Activated CD8-positive, alpha-beta T cell treated with anti-CD3 and anti-CD28 coated beads for 36 hours (primary cell): ENCODE measurements at places on chromosomes 3 and 15.

- no peak for DNase-seq
These were observed 127.8 kb downstream of the ABI3BP start for GRCh38 chr3:100865442-100865841.

DNA sequence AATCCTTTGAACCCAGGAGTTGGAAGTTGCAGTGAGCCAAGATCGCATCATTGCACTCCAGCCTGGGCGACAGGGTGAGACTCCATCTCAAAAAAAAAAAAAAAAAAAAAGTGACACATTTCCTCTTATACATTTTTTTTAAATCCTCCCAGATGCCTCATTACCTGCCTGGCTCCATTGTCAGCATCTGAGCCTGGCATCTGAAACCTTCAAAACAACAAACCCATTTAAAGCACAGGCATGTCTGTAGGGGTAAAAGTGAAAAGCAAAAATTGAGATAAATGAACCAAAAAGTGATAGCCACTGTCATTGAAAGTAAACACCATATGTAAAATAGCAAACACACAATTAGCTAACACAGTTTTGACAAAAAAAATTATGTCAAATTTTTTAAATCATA is 38.6 kb downstream of the OSBPL10 start:
- no peak for DNase-seq

DNA sequence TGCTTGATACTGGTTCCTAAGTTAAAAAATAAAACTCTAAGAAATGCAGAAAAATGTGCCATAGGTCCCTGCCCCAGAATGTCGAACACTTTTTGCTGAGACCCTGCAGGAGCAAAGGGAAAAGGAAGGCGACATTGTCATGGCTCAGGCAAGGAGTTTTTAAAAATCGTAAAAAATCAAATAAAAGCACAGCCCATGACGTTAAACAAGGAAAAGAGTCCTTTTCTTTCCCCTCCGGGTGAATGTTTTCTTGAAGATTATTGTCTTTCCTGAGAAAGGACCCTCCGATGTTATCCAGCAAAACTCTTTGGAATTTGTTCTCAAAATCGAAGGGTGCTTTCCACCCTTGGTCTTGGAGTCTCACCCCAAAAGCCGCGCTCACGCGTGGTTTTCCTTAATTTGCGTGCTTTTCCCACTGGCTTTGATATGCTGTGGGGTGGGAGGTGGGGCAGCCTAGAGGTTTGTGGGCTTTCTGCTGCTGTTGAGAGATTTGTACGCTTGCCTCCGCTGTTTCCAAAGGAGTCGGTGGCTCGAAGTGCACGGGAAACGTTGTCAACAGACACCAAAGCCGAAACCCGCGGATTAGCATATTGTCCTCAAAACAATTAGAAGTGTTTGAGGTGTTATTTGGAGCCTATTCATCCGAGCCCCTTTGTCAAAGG is 2.9 kb downstream of the SOX14 start:
- DNase-seq, result no peak

- DNase-seq, result no peak
These were observed 484.4 kb upstream of the TPRG1 start for GRCh38 chr3:188687389-188687788.

- DNase-seq, result no peak
These were observed 70.9 kb upstream of the ST8SIA2 start for GRCh38 chr15:92322566-92323355.

DNA sequence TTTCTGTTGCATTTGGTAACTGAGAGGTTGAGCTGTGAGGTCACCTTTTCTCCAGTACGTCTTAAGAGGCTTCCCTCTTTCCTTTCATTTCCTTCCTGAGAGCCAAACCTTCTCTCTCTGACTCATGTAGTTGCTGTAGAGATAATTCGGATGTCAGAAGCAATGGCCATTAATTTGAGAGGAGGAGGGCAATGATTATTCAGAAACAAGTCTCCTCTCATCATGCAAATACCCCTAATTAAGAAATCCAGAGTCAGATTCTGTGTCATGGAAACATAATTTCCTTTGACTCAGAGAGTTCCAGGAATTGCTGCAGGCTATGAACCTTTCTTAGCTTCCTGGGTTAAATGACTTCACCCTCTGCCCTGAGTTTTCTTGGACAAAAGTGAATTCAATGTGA is 59.0 kb upstream of the GSK3B start:
- DNase-seq, result no peak

GRCh38 chr3:182276512-182276911 is 516.8 kb upstream of the ATP11B start:
- no peak for DNase-seq

- no peak for DNase-seq
These were observed 52.4 kb downstream of the SCN10A start for GRCh38 chr3:38763569-38763968.

DNA sequence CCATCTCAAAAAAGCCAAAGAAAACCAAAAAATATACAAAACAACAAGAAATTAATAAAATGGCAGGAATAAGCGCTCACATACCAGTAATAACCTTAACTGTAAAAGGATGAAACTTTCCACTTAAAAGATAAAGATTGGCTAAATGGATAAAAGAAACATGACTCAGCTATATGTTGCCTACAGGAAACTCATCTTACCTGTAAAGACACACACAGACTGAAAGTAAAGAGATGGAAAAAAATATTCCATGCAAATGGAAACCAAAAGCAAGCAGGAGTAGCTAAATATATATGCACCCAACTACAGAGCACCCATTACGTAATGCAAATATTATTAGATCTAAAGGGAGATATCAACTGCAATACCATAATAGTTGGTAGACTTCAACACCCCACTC is 49.7 kb downstream of the ADAM10 start:
- DNase-seq, result no peak

GRCh38 chr3:37779289-37780152 is 82.2 kb upstream of the CTDSPL start:
- DNase-seq, result peak; percentile 17

DNA sequence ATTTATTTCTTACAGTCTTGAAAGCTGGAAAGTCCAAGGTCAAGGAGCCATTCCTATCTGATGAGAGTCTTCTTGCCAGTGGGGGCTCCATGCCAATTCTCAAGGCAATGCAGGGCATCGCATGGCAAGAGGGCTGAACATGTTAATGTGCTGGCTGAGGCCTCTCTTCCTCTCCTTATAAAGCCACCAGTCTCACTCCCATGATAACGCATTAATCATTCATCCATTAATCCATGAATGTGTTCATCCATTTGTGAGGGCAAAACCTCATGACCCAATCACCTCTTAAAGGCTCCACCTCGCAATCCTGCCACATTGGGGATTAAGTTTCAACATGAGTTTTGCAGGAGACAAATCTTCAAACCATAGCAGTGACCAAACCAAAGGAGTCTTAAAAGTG is 118.3 kb downstream of the PROS1 start:
- no peak for DNase-seq

DNA sequence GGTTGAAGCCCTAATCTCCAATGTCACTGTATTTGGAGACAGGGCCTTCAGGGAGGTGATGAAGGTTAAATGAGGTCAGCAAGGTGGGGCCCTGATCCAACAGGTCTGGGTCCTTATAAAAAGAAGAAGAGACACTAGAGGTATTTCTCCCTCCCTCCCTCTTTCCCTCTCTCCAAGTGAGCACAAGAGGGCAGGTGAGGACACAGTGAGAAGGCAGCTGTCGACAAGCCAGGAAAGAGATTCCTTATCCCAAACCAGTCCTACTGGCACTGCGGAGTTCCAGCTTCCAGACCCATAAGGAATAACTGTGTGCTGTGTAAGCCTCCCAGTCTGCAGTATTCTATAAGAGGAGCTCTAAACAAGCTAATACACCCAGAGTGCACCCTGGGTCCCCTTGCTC is 134.7 kb downstream of the ADAMTS17 start:
- no peak for DNase-seq

- no peak for DNase-seq
These were observed 612.0 kb upstream of the KCNMB2 start for GRCh38 chr3:177924261-177924660.

GRCh38 chr3:57097536-57097935 is 37.1 kb downstream of the SPATA12 start:
- no peak for DNase-seq

DNA sequence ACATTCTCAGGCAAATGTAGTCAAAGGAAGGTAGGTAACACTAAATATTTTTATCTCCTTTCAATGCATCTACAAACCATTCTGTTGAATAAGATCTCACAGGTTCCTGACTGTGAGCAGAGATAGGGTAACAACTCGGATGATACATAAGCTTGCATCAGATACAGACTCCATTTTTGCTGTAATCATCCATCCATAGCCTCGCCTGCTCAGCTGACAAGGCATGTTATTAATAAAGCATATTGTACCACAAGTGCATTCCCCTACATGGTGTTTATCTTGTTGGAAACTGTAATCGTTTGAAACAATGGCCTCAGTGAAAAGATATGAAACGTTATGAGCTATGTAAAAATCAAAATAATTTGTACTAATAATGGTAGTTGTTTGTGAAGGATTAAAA is 35.4 kb upstream of the TCF12 start:
- no peak for DNase-seq
